CD8-positive, alpha-beta T cell (primary cell): ENCODE measurements at places on chromosomes 1 and 21.

GRCh38 chr1:161214369-161214768, 726 bp upstream of the FCER1G start:
- DNase-seq = no peak

GRCh38 chr1:34774957-34775356, 6.1 kb upstream of the GJB3 start:
- DNase-seq = no peak

DNA sequence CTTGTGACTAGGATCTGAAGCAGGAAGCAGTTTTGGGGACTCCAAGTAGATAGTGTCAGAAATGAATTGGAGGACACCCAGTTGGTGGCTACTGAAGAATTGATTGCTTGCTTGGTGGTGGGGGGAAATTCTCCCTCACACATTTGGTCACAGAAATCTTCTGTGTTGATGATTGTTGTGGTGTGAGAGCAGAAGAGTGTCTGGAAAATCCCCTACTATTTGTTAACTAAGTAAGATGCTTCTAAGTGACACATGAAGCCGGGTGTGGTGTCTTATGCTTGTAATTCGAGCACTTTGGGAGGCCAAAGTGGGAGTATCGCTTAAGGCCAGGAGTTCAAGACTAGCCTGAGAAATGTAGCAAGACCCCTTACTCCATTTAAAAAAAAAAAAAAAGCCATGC, 22.5 kb upstream of the IPP start:
- DNase-seq = no peak

- no peak for DNase-seq
These were observed 174.8 kb downstream of the ASTN1 start for GRCh38 chr1:176989754-176990153.

DNA sequence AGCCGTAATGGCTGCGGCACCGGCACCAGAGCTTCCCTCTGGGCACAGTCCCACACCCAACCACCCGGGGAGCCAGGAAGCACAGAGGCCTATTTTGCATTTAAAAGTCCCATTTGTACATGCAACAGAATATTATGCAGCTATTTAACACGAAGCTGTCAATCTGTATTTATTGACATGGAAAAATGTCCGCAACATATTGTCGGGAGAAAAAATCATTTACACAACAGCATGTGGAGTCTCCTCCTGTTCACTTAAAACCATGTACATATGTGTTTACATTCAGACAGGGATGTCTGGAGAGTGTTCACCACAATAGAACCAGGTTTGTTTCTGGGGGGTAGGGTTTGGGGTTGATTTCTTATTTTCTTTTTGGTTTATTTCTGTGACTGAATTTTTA, 63.4 kb upstream of the GRIK3 start:
- no peak for DNase-seq

GRCh38 chr1:73662526-73662925, 535.5 kb downstream of the LRRIQ3 start:
- no peak for DNase-seq
